ENCODE measurements at places on chromosomes 16 and 17.

GRCh38 chr16:53632526-53632925, 71.1 kb downstream of the RPGRIP1L start:
- no peak for DNase-seq

GRCh38 chr17:59671386-59671785, 35.8 kb downstream of the PTRH2 start:
- no peak for DNase-seq

DNA sequence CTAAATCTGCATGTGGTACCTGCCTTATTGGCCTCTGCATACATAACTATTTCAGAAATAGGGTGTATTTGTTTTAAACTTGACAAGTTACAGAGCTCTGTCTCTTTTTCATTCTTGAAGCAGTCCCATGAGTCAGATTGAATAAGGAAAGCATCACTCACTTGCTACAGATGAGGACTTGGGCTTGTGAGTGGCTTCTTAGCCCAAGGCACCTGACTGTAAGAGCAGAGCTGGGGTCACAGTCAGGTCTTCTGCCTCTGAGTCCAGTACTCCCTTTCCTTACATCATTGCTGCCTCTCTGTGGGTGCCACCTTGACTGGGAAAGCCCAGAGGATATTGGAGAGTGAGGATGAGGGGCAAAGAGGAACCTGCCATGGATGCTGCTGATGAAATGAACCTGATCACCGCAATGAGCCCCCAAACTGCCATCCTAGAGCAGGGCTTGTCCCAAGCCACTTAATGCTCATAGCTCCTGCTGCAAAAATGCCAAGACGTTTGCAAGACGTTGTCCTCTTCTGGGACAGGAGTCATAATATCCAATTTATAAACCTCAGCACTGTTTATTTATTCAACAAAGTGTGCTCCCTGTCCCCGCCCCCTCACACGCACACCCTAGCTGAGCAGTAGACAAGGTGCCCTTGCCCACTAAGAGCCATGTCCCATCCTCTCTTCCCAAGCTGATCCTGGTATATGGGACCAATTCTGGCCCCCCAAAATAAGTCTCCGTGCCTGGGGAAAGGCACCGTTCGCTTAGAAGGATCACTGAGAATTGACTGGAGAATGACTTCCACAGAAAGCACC, 74.1 kb downstream of the CCDC182 start:
- no peak for DNase-seq

GRCh38 chr17:69856946-69857345, 218.1 kb upstream of the KCNJ16 start:
- DNase-seq, result no peak

DNA sequence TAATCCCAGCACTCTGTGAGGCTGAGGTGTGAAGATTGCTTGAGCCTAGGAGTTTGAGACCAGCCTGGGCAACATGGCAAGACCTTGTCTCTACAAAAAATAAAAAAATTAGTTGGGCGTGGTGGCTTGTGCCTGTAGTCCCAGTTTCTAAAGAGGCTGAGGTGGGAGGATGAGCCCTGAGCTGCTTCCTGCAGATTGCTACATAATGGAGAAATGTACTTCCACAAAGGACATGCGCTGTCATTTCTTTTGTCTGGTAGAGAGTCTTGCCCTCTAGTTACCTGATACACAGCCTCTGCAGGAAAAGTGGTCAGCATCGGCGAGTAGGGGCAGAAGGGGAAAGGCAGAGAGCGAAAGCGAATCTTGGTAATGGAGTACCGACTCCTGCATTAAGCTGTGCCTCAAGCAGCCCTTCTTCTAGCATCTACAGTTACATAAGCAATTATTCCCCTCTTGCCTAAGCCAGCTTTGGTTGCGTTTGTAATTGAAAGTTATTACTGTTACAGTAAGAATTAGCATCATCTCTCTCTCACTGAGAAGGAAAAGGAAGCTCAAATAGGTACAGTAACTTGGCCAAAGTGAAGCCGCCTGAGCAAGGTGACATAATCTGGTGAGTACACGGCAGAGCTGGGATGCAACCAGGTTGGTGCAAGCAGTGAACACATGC, 18.5 kb upstream of the GGA2 start:
- no peak for DNase-seq

DNA sequence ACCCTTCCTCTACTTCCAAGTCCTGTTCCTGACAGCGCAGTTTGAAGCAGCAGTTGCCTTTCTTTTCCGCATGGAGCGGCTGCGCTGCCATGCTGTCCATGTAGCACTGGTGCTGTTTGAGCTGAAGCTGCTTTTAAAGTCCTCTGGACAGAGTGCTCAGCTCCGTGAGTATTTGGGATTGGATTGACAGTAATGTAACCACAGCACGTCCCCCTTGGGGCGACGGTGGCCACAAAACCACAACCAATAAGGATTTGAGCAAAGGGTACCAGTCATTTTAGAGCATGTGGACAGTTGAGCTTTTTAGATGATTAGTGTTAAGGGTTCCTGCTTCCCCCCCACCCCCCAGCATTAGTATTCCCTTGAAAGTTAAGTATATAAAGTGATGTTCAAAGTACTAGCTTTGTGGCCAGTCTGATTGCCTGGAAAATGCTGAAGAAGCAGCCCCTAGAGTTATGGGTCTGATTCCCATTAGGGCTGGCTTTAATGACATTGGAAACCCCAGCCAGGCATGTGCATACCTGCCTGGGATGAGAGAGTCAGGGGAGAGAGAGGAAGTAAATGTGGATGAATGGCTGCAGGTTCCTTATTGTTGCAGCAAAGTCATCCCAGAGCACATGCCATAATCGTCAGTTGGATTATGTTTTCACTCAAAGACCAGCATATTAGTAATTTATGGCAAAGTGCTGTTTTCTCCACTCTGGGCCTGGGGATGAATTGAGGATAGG, 31.6 kb upstream of the SLC12A3 start:
- DNase-seq, result no peak

- no peak for DNase-seq
Observed at GRCh38 chr16:48287239-48287638, 39.9 kb upstream of the ABCC11 start.

DNA sequence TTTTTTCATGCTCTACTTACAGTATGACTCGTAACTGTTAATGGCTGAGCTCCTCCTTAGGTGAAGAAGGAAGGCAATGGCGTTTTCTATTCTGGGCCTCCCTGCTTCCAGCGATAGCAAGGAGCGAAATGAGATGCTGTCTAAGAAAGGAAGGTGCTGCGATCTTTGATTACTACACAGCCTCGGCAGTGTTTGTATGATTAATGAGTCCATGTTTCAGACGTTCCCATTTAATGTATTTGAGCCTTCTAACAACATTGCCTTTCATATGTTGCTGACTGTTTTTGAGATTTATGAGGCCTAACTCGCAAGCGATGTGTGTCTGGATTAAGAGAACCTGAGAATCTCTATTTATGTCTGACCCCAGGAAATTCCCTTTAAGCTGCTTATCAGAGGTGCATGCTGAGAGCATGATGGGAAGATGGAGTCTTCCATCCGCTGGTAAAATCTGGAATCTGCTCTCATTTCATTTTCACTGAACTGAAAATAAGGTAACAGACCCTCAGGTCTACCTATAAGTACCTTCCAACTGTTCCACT, 403.4 kb downstream of the WWOX start:
- DNase-seq, result no peak

DNA sequence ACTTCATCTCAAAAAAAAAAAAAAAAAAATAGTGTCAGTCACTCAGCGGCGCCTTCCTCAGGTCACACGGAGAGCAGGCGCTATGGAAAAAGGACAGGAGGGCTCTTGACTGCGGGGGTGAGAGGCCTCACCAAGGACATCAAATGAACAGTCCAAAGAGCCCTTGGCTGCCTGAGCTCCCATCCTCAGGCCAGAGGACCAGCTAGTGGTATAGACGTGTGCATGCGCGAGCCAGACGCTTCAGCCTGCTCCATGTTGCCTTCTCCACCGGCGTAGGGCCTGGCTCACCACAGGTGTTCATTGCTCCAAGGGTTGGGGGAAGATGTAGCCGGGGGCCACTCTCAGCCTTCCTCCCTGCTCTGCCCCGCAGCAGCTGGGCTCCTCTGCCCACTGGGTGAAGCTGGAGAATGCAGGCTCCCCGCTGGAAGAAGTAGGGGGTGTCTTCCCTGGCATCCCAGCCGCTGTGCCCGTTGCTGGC, 65.8 kb upstream of the PLCG2 start:
- no peak for DNase-seq

DNA sequence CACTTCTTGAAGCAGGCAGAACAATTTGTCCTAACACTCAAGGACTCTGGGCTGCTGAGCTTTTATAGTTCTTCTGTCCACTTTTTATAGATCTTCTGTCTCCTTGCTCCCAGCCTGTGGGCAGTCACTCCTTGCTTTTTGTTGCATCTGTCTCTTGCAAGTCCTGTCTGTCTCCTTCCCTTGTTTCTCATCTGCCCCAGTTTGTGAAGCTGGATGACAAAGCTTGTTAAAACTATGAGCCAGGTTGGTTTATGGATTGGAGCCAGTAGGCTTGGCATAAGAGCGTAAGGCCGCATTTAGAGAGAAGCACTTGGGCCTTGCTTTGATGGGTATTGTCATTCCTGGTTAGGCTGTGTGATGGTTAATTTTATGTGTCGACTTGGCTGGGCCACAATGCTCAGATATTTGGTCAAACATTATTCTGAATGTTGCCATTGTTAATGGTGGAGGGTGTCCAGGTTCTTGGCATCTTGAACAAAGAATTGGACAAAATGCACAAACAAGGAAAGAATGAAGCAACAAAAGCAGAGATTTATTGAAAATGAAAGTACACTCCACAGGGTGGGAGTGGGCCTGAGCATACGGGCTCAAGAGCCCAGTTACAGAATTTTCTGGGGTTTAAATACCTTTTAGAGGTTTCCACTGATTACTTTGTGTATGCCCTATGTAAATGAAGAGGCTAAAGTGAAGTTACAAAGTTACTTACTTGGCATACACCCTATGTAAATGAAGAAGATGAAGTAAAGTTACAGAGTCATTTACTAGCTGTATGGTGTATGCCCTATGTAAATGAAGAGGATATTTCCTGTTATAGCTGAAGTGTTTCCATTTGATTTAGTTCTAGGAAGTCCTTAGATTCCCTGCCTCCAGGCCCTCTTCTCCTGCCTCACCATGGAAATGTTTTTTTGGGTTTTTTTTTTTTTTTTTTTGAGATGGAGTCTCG, 8.0 kb upstream of the CPPED1 start:
- no peak for DNase-seq

DNA sequence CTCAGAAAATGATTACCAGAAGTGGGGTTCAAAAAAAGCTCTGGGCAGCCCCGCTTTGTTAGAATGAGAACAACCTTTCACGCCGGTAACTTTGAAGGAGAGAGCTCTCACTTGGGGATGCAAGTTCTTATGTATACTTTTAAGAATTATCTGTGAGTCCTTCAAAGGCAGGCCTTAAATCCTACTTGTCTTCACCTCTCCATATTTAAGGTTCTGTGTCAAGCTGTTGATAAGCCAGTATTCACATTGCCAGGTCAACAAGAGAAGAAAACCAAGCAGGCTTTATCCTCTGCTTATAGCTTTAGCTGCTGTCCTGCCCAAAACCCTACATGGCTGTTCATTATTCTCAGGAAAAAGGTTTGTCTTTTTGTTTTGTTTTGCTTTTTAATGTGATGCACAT, 42.9 kb downstream of the CDRT4 start:
- DNase-seq, result no peak

DNA sequence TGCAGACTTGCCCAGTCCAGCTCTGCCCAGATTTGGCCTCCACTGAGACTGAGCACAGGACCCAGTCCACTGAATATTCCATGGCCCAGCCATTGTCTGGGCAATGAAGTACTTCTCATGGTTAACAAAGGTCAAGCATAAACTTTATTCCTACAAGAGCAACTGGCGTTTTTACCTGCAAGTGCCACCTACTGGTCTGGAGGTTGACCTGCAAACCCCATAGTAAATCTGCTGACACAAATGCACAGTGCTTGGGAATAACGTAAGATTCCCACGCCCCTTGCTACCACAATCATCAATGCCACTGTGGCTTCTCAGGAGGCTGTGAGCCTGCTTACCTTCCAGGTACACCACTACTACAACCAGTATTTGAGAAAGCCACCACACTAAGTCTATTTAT, 170.2 kb downstream of the CEP112 start:
- no peak for DNase-seq

- DNase-seq, result no peak
Observed at GRCh38 chr16:65731833-65732232, 610.0 kb upstream of the CDH11 start.

DNA sequence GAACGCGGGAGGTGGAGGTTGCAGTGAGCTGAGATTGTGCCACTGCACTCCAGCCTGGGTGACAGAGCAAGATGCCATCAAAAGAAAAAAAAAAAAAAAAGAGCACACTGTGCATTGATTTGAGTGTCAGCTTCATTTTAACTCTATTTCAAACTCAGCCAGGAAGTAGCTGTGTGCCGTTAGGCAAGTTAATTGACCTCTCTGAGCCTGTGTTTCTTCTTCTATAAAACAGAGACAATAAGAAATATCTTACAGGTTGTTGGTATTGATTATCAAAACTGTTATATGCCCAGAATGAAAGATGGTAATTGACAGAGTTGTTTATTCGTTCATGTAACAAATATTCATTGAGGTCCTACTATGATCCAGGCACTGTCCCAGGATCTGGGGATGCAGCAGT, 83.3 kb downstream of the CMC2 start:
- DNase-seq, result no peak

- no peak for DNase-seq
Observed at GRCh38 chr17:80995131-80995530, 3.5 kb downstream of the CHMP6 start.

DNA sequence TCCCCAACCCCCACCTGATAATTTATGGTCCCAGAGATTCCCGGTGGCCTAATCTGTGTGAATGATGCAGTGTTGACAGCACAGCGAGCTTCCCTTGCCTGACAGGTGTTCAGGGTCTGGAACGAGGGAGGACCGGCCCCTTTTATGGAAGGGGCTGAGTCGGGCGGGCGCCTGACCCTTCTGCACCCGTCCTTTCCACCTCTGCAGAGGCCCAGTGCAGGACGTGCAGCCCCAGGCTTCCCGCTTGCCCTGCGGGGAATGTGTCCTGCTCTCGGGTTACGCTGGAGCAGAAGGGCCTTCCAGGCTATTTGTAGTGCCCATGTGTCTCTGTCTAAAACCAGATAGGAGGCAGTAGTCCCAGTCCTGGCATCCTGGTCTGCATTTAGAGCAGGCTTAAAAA, 16.2 kb downstream of the SMTNL2 start:
- DNase-seq, result no peak

- DNase-seq, result no peak
Observed at GRCh38 chr17:45425984-45426413, 6.7 kb downstream of the ARHGAP27 start.
